HT-29 (cell line): ENCODE measurements at places on chromosomes 7 and 10.

DNA sequence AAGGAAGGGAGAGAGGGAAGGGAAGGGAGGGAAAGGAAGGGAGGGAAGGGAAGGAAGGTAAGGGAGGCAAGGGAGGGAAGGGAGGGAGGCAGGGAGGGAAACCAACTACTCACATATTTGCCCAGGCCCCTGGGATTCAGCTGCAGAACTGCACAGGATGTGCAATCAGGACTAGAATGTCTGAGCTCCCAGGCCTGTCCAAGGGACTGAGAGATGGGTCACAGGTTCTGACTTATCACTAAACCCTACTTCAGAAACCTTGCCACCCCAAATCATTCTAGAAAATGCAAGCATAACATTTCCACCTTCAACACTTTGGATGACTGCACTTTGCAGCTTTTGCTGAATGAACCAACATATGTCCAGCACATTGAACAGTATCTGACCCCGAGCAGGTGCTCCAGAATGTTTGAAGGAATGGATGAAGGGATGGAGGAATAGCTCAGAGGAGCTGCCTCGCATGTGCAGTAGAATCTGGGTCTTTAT lies 245.3 kb downstream of the KCNMA1 start:
- DNase-seq, result no peak

DNA sequence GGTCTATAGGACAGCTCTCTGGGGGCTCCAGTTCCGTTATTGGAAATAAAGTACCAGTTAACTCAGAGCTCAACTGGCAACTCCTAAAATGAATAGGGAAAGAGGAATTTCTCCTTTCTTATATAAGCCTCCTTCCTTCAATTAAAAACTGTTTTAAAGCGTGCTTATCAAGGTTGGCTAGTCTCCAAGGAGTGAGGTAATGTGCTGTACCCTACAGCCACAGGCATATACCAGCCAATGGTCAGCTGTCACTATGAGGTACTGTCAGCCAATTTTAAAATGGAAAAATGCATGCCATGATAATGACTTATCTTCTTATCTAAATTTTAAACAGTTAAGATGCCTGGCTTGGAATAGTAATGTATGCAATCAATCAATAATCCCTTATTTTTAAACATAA lies 76.2 kb downstream of the PLCE1 start:
- DNase-seq, result no peak

- no peak for DNase-seq
Measured at GRCh38 chr10:59817773-59818172, 64.5 kb upstream of the MRLN start.

DNA sequence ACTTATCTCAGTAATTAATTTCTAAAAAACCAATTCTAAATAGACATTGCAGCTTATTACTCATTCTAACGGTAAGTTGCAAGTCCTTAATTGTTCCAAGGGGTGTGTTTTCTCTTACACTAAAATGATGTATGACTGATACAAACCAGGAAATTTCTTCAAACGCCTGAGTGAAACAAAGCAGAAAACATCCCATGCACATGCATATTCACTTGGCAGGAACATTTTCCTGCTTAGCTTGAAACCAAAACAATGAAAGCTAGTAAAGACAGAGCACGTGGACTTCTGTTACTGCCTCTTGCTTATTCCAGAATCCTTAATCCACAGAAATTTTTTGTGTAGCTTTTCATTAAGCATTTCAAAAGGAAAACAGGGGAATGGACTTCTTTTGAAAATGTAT lies 187.7 kb downstream of the MTERF1 start:
- no peak for DNase-seq

DNA sequence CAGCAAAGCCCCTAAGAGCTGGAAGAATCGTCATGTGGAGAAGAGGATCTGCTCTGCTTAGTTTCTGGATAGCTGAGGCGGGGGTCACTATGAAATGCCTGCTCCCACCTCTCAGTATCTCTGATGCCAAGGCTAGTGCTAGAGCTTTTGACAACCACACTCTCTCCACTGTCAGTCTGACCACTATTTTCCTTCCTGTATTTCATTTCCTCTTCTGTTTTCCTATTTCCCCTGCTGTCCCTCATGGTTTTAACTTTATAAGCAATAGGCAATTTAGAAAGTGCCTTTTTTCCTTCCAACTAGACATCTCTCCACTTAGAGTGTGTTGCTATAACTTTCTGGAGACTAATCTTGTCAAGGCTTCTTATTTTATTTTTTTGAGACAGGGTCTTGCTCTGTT lies 23.6 kb downstream of the C7orf57 start:
- no peak for DNase-seq

DNA sequence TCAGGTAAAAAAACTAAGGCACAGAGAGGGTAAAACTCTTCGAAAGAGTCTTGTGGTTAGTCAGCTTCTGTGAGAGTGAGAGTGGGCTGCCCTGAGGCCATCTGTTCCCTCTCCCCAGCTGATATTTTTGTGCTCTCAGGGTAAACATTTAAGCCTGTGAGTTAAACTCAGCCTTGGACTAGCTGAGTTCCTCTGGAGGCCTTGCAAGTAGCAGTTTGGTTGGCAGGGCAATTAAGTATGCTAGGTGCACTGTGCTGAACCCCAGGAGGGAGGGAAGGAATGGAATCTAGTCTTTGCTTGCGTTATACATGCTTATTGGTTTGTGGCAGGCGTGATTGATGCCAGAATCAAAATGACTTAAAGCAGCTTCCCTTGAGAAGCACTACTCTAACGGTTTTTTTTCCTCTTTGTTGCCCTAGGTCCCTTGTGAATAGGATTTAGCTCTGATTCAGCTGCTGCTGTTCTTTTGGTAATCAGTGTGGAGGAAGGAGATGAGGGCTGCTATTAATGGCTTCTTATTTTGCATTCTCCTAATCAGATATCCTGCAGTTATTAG lies 140.2 kb downstream of the AUTS2 start:
- no peak for DNase-seq

GRCh38 chr7:143285470-143285778 lies 666 bp downstream of the TMEM139 start:
- peak; percentile 92 for DNase-seq

GRCh38 chr10:100014071-100014762 lies 4.5 kb upstream of the DNMBP start:
- DNase-seq, result no peak

- no peak for DNase-seq
Measured at GRCh38 chr7:53920011-53920410, 622.2 kb upstream of the VSTM2A start.

DNA sequence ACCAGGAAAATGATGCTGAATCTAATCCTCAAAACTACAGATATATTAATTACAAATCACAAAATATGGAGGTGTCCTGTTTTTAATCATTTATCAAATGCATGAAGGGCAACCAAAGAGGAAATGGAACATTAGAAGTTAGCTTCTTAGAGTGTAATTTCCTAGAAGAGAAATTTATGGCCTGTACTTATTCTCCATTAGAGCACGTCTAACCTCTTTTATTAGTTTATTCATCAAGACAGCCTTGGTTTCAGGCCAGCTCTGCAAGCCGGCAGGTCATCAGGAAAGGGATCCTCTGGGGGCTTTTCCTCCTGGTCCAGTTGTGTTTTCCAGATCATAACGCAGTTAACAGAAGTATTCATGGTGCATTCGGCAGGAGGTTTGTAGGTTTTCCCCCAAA lies 517.6 kb downstream of the KCNMA1 start:
- no peak for DNase-seq

DNA sequence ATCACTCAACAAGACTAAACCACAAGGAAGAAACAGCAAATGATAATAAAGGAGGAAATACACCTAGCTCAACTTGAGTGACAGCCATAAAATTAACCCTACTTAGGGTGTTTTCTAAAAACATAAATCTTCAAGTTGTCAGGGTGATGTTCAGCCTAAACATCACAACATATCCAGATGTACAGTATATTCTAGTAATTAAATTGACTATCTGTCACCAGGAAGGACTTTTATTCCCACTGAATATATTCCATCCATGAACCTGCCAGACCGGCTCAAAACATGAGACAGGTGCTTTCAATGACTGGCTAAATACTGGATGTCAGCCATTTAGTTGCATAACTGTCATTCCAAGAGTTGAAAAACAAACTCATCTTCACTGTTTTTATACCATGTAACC lies 298.1 kb upstream of the NEBL start:
- peak; percentile 71 for DNase-seq

DNA sequence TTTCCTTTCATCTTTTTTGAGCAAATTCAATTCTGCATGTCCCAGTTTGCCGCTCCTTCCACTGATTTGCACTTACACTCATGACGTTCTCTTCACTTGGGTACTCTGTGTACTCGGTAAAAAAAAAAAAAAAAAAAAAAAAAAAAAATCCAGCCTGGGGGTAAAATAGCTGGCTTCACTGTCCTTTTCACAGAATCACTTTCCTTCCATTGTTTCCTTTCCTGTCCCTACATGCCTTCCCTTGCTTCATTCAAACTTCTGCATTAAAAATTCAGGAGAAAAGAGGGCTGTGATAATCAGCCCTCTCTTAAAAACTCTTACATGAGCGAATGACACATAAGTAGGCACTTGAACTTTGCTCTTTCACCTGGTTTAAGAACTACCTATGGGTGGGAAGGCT lies 8.7 kb downstream of the ANKRD1 start:
- DNase-seq, result no peak

- no peak for DNase-seq
Measured at GRCh38 chr10:102280397-102281101, 35.2 kb downstream of the GBF1 start.

- DNase-seq, result no peak
Measured at GRCh38 chr7:121049028-121049791, 60.7 kb downstream of the CPED1 start.

GRCh38 chr10:34244756-34245484 lies 570.2 kb downstream of the PARD3 start:
- no peak for DNase-seq

DNA sequence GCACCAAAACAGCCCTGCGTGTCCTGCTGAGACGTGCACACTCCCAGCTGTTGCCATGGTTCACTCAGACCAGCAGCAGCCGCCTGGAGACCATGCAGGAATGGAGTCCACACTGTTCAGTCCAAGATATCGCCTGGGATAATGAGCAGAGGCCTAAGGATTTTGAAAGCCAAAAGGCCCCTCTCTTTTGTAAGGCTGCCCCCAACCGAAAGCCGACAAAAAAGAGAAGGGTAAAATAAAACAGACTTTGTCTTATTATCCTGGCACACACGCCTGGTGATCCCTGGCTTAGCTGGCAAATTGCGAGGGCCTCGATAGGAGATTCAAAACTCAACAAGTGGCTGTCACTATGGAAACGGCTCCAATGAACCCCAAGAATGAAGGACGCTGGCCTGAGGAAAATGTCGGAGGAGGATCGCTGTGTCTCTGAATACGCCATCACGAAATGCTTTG lies 263.6 kb downstream of the SKIDA1 start:
- no peak for DNase-seq

GRCh38 chr10:91345716-91346115 lies 64.4 kb upstream of the HECTD2 start:
- no peak for DNase-seq

GRCh38 chr10:21336476-21337170 lies 188.9 kb downstream of the SKIDA1 start:
- DNase-seq, result peak; percentile 52

DNA sequence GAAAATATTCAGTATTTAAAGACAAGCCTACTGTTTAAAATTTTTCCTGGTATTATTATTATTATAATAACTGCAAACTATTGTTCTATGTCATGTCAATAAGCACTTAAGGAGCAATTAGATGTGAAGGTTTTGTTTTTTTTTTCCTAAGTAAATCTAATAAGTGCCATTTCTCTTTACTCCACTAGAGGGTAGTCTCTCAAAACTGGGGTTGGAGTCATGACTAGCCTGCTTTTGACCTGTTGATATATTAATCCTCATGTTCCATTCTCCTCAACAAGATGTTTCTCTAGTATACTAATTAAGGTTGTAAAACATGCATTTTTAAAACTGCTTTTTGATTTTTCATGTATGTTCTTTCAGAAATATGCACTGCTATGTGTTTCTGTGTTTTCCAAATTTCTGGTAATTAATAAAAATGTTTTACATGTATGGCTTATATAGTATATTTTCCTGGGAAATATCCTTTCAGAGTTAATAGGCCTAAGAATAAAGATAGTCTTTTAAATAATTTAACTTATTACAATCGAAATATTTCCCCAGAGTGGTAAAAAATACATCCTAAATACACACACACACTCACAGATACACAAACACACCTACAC lies 1.0 kb upstream of the LRRN3 start:
- DNase-seq, result peak; percentile 64

DNA sequence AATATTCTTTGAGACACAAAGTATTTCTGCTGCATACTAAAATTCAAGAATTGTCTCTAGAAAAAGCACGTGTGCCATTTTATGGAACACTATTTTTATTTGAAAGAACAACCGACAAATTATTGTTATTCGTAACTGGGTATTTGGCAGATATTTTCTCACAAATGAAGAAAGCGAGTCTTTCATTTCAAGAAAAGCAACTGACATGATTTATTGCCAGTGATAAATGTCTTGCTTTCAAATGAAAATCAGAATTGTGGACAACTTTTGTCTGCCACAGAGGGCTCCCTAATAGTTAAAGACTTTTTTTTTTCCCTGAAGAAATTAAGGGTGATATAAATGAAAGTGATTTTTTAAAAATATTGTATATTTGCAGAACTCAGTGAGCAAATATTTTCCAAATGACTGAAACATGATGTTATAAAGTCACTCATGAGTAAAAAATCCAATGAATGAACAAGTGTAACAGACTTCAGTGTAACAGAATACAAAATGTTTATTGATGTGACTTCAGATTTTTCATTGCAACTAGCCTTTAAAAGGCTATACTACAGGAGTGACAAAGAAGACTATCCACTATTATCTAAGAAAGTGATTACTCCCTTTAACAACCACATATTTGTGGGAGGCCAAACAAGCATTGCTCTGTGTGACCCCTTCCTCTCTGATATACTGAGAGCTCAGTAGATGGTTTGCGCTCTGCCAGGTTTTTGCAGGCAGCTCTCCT lies 49.0 kb upstream of the SEMA3E start:
- no peak for DNase-seq

DNA sequence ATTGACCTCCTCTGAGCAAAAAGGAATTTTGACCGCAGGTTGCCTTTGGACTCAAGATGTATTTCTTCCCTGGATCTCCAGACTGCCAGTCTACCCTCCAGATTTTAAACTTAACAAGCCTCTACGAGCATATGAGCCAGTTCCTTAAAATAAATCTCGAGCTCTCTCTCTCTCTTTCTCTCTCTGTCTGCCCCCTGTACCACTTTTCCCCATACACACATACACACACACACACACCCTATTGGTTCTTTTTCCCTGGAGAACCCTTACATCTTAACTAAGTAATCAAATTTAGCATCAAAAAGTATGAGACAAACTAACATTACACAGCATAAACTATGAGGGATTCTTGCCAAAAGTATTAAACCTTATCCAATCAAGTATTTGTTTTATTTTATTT lies 11.4 kb downstream of the BCAP29 start:
- DNase-seq, result no peak
